ENCODE measurements at places on chromosomes 11 and 22.

- no peak for DNase-seq
These were observed 16.1 kb downstream of the CPT1A start for GRCh38 chr11:68825571-68825970.

DNA sequence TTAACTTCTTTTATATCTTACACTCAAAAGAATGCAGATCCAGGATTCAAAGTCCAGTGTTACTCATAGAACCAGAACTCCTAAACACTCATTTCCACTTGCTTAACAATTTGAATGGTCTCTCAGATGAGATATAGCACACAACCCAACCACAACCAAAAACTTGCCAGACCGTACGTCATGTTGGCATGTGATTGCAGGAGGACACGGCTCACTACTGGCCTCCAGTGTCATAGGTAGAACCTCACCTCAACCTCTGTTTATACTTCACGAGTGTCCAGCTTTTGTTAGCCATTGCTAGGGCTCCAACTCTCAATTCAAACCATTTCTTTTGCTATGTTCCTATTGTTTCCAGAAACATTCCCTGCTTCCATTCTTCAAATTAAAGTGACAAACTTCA, 58.5 kb upstream of the PDGFD start:
- no peak for DNase-seq

DNA sequence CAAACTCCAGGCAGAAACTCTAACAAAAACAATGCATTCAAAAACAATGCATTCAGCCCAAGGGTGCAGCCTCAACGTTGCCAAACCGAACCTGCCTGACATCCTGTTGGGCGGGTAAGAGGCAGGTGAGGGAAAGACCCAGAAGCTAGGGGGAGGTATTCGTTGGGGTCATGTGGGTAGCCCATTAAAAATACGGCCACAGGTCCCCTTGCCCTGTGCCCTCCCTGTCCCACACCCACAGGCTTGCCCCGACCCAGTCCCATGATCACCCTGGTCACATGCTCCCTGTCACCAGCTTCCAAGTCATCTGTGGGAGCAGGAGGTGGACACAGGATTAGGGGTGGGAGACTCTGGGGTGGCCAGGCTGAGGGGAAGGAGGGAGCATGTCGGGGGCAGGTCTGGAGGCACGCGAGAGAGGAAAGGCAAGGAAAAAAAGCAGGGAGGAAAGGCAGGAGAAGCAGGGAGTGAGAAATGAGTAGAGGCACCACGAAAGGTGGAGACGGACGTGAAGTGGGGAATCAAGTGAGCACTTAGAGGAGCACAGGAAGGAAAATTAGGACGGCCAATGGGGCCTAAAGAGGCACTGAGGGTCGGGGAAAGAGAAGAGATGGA, 683 bp downstream of the PLA2G6 start:
- DNase-seq: no peak

GRCh38 chr11:35848616-35849015, 95.2 kb upstream of the LDLRAD3 start:
- DNase-seq: no peak

DNA sequence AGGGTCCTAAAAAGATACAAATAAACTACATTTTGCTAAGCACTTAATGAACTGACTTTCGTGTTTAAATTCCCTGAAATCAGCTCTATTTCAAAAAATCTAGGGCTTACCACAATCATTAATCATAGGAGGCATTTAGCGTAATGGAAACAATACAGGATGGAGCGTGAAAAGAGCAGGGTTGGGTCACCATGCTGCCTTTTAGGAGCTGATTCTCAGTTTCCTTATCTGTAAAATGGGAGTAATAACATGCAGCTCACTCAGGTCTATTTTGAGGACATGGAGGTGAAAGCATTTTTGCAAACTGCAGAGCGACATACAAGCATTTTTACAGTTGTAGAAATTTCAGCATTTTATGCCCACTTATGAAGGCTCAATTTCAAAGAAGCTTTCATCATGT, 407.0 kb downstream of the TENM4 start:
- DNase-seq: no peak

GRCh38 chr11:20075627-20076026, 84.6 kb downstream of the DBX1 start:
- DNase-seq: no peak

DNA sequence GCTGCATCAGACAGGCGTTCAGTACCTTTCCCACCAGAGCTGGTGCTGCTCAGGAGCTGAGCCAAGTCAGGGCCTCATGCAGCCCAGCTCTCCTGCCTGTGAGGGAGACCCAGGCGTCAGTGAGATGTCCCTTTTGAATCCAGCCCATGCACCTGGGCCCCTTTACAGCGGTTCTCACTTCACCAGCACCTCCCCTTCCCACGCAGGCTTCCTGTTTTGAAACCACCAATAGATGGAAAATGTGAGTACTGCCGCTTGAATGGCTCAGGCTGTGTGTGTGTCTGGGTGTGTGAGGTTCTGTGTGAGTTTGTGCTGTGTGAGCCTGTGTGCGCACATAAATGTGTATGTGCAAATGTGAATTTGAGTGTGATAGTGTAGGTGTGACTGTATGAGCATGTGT, 88.4 kb downstream of the UBASH3B start:
- peak; percentile 65 for DNase-seq

DNA sequence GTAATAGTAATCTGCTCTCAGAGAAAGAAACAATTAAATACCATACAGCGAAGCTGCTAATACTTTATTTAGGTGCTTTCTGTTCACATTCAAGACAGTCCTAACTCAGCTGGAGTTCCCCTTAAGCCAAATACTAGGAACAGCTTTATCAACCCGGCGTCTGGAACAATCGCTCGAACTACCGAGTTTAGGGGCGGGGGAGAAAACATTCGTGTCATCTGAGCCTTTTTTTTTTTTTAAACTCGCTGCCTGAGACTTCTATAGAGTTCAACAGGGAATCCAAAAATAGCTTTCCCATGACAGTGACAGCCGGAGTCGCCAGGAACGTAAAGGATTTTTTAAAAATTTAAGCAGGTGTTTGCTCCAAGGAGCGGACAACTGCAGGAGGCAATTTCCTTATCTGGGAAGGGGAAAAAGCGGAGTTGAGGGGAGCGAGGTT, 852 bp downstream of the TRAF6 start:
- DNase-seq: no peak

DNA sequence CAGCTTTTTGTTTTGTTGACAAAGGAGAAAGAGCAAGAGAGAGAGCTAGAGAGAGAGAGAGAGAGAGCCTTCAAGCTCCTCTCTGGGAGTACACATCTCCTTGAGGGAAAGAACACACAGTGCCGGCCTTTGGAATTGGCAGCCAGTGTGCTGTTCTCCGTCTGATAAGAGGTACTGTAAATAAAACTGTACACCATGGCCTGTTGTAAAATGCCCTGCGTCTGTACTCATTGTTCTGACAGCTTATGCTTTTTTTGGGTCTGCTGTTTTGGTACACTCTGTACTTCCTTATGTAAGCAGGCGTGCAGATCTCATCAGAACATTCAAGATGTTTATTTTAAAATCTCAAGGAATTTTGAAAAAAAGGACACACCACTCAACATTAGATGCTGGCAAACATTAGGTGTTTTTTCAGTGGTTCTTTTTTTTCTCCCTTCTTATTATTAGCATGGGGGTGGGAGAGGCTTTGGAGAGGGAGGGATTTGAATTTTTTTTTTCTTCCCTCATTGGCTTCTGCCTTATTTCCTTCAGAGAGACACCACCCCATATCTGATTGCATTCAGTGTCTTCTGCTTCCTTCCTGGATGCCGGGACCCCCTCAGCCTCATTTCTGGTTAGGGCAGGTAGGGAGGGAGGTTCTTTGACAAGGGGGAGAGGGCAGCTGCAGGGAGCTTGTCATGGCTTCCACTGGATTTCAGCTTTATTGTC, 116.8 kb upstream of the NNMT start:
- no peak for DNase-seq

GRCh38 chr11:96001037-96001436, 77.1 kb upstream of the MTMR2 start:
- no peak for DNase-seq

DNA sequence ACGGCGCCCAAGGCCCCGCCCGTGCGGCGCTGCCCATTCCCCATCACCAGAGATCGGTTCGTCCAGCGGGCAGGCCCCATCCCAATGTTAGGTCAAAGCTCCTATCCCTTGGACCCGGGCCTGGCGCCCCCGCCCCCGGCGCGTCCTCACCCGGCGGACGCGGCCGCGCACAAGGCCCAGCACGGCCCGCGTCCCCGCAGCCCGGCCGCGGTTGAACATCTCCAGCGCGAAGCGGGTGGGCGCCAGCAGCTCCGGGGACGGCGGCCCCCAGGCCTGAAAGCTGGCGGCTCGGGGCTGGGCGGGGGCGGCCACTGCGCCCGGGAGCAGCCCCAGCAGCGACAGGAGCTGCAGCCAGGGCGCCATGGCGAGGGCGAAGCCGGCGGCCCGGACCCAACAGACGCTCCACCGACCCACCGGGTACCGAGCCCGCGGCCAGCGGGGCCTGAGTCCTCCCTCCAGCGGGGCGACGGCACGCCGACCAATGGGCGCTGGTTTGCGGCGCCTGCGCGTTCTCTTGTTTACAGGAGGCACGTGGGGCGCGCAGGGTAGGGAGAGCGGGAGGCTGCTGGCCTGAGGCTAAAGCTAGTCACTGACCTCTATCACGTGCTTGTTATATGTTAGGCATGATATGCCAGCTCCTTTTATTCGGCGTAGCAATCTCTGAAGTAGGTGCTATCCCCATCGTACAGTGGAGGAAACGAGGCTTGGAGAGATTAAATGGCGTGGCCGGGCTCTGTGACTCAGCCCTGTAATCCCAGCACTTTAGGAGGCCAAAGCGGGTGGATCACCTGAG, at the start of gene CTSF:
Gene CTSF, minus strand, starts transcription at position 483 of the 793 bp plus-strand sequence. Its CDS starts 120 bp downstream, at position 363.
- DNase-seq: peak; percentile 63

GRCh38 chr22:46068181-46068592, 82.1 kb upstream of the PPARA start:
- DNase-seq: no peak

DNA sequence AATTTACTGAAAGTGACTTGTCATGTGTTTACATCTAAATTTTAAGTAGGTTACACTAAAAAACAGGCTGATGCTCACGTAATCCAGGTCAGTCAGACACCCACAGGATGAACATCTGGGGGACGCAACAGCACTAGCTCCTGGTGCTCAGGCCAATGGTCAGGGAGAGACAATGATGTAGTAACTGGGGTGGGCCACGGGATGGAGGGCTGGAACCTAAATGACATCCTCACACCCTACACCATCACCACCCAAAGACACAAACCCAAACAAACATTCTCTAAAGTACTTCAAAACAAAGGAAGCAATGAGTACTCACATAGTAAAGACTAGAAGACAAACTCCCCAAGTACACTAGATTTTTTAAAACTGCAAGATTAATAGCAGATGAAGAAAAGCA, 53.5 kb upstream of the SLC25A1 start:
- no peak for DNase-seq

- DNase-seq: no peak
These were observed 4.5 kb upstream of the MYRF start for GRCh38 chr11:61747967-61748285.

- no peak for DNase-seq
These were observed 20.1 kb upstream of the SPTBN2 start for GRCh38 chr11:66749091-66749490.

DNA sequence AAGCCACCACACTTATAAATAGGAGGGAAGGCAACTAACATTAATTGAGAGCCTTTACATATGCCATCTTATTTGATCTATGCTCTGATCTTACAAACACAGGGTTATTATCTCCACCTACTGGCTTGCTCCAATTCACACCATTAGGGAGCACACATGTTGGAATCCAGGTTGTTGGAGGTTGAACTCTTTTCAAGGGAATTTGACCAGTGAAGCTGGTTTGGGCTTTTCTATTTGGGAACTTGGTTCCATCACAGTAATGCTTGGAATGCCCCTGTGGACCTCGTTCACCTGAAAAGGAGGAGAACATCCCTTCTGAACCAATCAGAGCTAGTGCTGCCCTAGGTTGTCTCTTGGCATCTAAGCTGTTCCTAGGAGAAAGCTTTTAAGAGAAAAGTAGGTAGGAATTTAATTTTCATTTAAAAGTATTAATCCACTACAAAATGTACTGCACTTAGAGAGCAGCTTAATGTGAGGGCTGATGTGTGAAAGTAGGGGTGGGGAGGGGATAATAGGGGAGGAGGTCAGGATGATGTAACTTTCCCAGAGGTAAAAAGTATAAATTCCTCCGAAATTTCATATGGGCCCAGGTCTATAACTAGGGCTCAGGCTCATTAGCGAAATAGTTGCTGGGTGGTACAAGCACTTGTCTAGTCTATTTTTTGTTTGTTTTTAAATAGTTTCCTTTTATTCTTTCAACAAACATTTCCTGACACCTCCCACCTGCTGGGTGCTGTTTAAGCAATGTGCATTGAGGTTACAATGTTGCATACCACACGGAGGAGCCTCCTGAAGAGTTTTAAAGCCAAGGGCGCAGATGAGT, 7.6 kb upstream of the MICAL2 start:
- no peak for DNase-seq

DNA sequence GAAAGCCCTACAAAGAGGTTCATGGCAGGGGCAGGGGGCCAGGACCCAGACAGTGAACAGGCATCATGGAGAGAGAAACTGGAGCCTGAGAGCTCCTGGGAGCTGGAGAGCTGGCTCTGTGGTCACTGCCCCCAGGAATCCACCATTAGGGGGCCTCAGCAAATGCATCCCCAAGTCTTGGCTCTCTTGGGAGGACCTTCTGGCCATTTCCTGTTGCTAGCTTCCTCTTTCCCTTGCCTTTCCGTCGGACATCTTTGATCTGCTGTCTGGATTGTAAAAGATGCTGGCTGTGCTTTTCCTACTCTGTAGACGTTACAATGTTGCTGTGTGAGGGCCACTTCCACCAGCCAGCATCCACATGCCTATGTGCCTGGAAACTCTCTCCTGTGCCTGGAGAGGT, 7.1 kb upstream of the CRYBB2 start:
- DNase-seq: no peak

DNA sequence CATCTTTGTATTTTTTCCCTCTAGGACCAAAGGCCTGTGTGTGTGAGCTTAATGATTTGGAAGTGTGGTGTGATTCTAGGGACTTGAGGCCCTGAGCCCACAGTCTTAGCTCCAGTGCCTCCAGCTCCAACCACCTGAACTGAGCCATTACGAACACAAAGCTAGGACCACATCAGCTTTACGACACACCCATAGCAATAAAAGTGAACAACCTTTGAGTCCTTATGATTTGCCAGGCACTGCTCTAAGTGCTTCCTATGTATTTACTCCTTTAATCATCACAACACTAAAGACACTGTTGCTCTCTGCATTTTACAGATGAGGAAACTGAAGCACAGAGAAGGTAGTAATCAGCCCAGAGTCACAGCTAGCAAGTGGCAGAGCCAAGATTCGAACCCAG, 126.4 kb downstream of the EHF start:
- DNase-seq: no peak

- no peak for DNase-seq
These were observed 101.8 kb downstream of the MYO18B start for GRCh38 chr22:25843660-25844405.

Data from stimulated activated CD8-positive, alpha-beta memory T cell treated with anti-CD3 and anti-CD28 coated beads, Interleukin-2, amount 100 ng/mL, for 48 hours (primary cell).